ENCODE measurements at places on chromosomes 11 and 22. TPM values are rescaled to one million over a fixed set of nuclear protein-coding genes. Genes with fewer than 3 reads are reported as not detected.

DNA sequence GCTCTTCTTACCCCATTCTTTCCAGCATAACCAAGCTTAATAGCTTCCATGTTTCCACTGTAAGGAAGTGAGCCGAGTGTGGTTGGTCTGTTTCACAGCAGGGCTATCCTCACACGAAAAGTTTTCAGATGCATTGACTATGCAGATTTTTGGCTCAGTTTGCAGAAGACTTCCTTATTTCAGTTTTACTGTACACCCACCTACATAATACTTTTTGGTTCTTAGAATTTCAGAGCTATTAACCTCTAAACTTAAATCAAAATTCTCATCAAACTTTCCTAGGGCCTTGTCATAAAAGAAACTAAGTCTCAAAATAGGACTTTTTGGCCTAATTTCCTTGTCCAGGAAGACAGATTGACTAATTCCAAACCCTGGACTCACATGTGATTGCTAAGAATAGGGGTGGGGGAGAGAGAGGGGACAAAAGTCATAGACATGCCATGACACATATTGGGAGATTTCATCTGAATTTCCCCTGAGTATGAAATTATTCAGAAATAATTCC is 7.3 kb upstream of the EHF start:
- no peak for DNase-seq

GRCh38 chr11:120667934-120668333 is 156.4 kb downstream of the GRIK4 start:
- no peak for DNase-seq

- DNase-seq: no peak
Measured at GRCh38 chr22:20011123-20011992, 5.3 kb downstream of the ARVCF start.

DNA sequence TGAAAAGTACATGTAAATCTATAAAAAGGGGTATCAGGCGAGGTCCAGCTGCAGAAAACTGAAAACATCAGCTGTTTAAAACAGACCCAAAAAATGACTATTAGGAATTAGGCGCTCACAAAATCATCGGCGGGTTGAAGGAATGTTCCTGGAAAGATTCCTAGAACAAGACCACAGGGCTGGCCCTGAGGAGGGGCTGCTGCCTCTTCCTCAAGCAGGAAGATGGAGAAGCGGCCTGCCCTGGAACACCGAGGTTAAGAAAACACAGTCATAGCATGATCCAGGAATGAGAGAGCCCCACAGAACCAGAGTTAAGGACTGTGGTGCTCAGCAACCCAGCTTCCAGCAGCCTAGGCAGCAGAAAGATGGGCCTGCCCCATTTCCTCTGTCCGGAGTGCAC is 78.4 kb downstream of the C11orf91 start:
- DNase-seq: no peak

- peak; percentile 75 for DNase-seq
Measured at GRCh38 chr11:95337175-95337957, 106.4 kb upstream of the SESN3 start.

GRCh38 chr11:78815831-78816230 is 241.2 kb upstream of the NARS2 start:
- DNase-seq: peak; percentile 40

GRCh38 chr22:35482311-35482710 is 58.3 kb upstream of the RASD2 start:
- DNase-seq: no peak

DNA sequence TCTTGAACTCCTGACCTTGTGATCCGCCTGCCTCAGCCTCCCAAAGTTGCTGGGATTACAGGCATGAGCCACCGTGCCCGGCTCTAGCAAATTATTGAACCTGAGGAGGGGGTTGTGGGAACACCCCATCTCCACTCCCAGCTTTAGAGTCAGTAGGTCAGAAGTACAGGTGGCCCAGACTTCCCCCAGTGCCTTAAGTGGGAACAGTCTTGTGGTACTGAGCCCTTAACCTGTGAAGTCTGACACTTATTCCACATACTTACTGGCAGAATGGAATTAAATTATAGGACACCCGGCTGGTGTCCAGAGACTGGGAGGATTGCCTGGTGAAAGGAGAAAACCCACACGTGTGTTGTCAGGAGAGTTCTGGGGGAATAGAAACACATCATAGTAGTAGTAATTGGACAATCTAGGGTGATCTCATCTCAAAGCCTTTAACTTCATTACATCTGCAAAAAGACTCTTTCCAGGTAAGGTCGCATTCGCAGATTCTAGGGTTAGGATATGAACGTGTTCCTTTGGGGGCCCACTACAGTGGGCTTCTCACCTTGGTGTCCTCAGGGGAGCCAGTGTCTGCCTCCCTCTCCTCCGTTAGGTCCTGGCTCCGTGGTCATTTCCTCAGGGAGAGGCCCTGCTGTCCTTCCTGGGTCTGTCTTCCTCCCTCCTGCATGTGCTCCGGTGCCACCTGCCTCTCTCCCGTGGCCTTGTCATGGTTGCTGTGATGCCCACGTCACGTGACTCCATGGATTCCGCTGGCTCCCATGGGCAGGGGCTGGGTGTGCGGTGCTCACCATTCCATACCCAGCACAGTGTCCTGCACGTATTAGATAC is 63.8 kb downstream of the BCR start:
- DNase-seq: no peak

DNA sequence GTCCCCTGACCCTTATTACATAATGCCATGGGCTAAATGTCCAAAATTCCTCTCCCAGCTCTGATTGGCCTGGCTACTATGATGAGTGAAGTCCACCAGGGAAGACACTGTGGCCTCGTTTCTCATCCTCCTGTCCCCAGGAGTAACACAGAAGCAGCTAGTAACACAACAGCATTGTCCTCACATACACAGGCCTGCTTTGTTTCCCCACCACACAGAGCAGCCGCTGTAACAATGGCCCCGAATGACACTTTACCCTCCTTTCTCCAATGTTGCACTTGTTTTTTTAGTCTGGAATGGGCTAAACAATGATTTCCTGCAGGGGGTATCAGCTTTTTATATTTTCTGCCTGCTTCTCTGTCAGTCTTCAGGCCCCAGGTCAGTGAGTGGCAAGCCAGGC is at the start of gene PRR5L:
PRR5L (plus strand) TSS at position 363 of the 400 bp plus-strand sequence. CDS start 104,834 bp downstream, outside the sequence.
- DNase-seq: no peak

Gene KRTAP5-4
- polyA plus RNA-seq: not detected

Gene PIWIL4
- 2.6 TPM for polyA plus RNA-seq

Gene LGALS12
- 0.32 TPM for polyA plus RNA-seq

Gene TIGD3
- 0.95 TPM for polyA plus RNA-seq

All from kidney (tissue), 22 donors.